ENCODE measurements at places on chromosomes 7 and 10.

DNA sequence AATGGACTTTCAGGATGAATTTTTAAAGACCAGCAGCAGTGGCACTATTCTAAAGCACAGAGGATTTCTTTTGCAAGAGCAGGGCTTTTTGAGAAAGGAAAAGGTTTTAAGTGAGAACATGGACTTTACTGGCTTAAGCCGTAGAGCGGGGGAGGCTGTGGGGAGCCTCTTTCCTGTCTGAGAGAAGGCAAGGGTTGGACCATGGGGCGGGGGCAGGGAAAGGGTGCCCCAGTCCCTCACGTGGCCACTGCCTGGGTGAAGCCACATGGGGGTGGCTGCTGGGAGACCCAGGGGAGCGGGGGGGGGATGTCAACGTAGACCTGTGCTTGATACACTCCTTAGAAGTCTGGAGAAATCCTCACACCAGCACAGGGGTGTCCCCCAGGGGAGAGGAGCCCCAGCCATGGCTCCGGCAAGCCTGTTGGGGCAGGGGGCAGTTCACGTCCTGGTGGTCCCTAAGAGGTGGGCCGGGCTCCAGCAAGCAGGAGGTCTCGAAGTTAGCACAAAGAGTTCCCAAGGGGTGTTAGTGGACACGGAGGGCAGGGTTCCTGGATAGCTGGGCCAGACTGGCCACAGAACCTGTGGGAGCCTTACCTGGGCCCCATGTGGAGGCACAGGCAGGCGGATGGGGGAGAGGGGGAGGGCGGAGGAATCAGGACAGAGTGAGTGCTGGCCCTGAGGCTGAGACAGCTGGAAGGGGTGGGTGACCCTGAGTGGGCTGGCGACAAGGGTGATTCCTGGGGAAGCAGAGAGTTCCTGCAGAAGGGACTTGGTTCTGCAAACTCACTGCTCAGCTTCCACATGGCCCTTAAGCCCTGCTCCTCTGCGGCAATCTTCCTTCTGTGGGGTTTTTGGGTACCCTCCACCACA lies 36.9 kb upstream of the ELFN1 start:
- DNase-seq, result no peak

- no peak for DNase-seq
These were observed 16.2 kb downstream of the SLC29A3 start for GRCh38 chr10:71335173-71335708.

GRCh38 chr7:145398758-145399157 lies 562.9 kb upstream of the TPK1 start:
- no peak for DNase-seq

DNA sequence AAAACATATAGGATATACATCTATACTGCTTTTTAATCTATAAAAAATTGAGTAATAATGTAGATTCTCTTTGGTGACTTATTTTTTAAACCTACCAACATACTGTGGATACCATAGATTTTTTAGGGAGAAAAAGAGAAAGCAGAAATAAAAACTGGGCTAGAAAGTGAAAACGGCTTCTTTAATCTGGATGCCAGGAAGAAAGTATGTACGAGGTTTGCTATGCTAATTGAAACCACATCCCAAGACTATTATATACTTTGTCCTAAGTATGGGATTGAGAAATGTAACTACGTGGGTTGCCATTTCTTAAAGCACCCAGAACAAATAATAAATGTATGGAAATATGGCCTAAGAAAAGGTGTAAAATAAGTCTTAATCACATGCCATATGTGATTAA lies 129.0 kb upstream of the NFE2L3 start:
- no peak for DNase-seq

- no peak for DNase-seq
These were observed 92.9 kb downstream of the CTNNA3 start for GRCh38 chr10:67603086-67603485.

Data from activated CD4-positive, alpha-beta T cell treated with anti-CD3 and anti-CD28 coated beads, Interleukin-2, amount 50 U/mL, for 4 hours (primary cell).